ENCODE measurements at places on chromosomes 16 and 17. TPM values are rescaled to one million over a fixed set of nuclear protein-coding genes. Genes with fewer than 3 reads are reported as not detected.

Gene NT5M
- total RNA-seq = 1.1 TPM

Gene EFCAB5
- 0.98 TPM for total RNA-seq

Gene ITGAX
- 1.5 TPM for total RNA-seq

Gene KIF2B
- 0.11 TPM for total RNA-seq

Gene WNT3
- 0.75 TPM for total RNA-seq

Gene P2RX1
- 0.11 TPM for total RNA-seq

Gene SLX1A
- total RNA-seq = 54.3 TPM

Gene CD300LB
- not detected for total RNA-seq

Gene SEPTIN1
- total RNA-seq = 1.5 TPM

Gene TBX21
- total RNA-seq = 0.40 TPM

Gene KRT33A
- not detected for total RNA-seq

Gene NGFR
- total RNA-seq = 34.0 TPM

Gene HMOX2
- total RNA-seq = 40.2 TPM

Gene CRISPLD2
- total RNA-seq = 88.4 TPM

Gene HS3ST2
- total RNA-seq = 0.88 TPM

Gene SOX15
- 0.67 TPM for total RNA-seq

Gene CIBAR2
- total RNA-seq = not detected

Gene TMEM98
- 57.0 TPM for total RNA-seq

Gene TEKT5
- not detected for total RNA-seq

Gene KRTAP2-2
- total RNA-seq = not detected

Gene RHBDF2
- 31.1 TPM for total RNA-seq

Gene CDH8
- not detected for total RNA-seq

Gene FBXL16
- 6.9 TPM for total RNA-seq

Gene ABCA9
- 22.4 TPM for total RNA-seq

Gene INCA1
- total RNA-seq = 2.3 TPM

Gene PSMB3
- 204 TPM for total RNA-seq

Gene SEC14L5
- total RNA-seq = 0.15 TPM

Gene ST6GALNAC1
- 0.29 TPM for total RNA-seq

Gene PRR35
- not detected for total RNA-seq

Gene BFAR
- 72.5 TPM for total RNA-seq

Gene CACNG5
- total RNA-seq = not detected

Gene KRTAP4-1
- not detected for total RNA-seq

Gene KRT36
- total RNA-seq = not detected

Gene KRTAP2-1
- not detected for total RNA-seq

Gene CCL7
- total RNA-seq = not detected

Gene RUNDC3A
- total RNA-seq = 4.1 TPM

Gene SAMD14
- total RNA-seq = 0.71 TPM

Gene ITGB3
- 114 TPM for total RNA-seq

Gene FAM222B
- 22.6 TPM for total RNA-seq

Gene KREMEN2
- not detected for total RNA-seq

Gene MARVELD3
- total RNA-seq = 11.5 TPM

Gene VKORC1
- 145 TPM for total RNA-seq

Gene KCNAB3
- 3.7 TPM for total RNA-seq

Gene GPR179
- 0.13 TPM for total RNA-seq

Gene C16orf82
- total RNA-seq = 1.3 TPM

Gene OSGIN1
- 42.9 TPM for total RNA-seq

Gene ESRP2
- 42.9 TPM for total RNA-seq

Gene AANAT
- total RNA-seq = not detected
